Activated CD4-positive, alpha-beta T cell treated with anti-CD3 and anti-CD28 coated beads, Interleukin-2, amount 10 ng/mL, durations not matched to agents 7 days and 5 days (primary cell): ENCODE measurements at places on chromosomes 11 and 22.
A peak's percentile ranks its signal among the peaks of the same experiment; 100 is the strongest.

DNA sequence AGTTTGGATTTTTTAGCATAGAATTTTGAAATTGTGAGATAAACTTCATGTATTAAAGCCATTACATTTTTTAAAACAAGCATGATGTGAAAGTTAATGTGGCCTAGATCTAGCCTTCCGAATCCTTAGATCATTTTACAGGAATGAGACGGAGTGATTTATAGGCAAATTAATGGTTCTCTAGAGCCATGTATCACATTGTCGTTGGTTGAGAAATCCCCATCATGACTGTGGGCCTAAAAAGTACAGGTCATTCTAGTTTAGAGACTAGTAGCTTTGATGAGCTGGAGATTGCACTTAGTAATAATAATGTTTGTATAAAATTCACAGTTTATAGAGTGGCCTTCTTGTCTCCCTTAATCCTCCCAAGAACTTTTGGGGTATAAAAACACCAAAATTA lies 7.1 kb downstream of the EWSR1 start:
- no peak for DNase-seq

GRCh38 chr11:94100253-94100652 lies 28.4 kb upstream of the PANX1 start:
- no peak for DNase-seq

DNA sequence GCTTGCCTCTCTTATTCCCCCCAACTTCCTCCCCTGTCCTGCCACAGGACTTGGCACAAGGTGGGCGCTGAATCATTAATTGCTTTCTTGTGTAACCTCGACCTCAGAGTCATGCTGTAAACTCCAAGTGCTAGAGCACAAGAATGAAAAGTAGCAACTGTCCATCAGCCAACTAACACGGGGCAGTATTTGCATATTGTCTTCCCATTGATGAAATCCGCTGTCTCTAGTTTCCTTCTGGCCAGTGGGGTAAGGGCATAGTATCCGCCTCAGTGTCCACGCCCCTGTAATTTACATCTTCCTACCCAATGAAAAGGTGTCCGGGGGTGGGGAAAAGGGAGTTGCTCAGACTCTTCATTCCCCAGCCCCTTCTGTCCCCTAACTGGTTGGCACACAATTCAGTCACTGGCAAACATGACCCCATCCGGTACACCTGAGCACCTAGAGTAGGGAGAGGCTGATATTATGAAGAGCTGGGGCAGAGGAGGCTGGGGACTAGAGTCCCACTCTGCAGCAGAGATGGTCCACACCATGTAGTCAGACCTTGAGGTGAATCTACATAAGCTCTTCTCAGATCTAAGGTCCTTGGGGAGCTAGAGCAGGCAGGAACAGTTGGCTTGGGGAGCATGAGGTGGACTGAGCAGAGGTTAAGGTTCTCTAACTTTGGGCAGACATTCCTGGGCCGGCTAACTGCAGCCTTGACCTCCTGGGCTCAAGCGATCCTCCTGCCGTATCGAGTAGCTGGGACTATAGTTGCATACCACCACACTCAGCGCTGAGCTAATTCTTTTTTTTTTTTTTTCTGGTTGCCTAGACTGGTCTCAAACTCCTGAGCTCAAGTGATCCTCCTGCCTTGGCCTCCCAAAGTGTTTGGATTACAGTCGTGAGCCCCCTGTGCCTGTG lies 6.8 kb upstream of the GGA1 start:
- no peak for DNase-seq

- no peak for DNase-seq
These were observed 121.5 kb downstream of the COMMD9 start for GRCh38 chr11:36167729-36168128.

GRCh38 chr11:5300251-5300650 lies 1.5 kb downstream of the OR51B4 start:
- DNase-seq, result no peak

- DNase-seq, result no peak
These were observed 120.9 kb upstream of the ZC3H12C start for GRCh38 chr11:109972181-109972715.

- no peak for DNase-seq
These were observed 58.4 kb upstream of the CSNK2A3 start for GRCh38 chr11:11411401-11411985.

DNA sequence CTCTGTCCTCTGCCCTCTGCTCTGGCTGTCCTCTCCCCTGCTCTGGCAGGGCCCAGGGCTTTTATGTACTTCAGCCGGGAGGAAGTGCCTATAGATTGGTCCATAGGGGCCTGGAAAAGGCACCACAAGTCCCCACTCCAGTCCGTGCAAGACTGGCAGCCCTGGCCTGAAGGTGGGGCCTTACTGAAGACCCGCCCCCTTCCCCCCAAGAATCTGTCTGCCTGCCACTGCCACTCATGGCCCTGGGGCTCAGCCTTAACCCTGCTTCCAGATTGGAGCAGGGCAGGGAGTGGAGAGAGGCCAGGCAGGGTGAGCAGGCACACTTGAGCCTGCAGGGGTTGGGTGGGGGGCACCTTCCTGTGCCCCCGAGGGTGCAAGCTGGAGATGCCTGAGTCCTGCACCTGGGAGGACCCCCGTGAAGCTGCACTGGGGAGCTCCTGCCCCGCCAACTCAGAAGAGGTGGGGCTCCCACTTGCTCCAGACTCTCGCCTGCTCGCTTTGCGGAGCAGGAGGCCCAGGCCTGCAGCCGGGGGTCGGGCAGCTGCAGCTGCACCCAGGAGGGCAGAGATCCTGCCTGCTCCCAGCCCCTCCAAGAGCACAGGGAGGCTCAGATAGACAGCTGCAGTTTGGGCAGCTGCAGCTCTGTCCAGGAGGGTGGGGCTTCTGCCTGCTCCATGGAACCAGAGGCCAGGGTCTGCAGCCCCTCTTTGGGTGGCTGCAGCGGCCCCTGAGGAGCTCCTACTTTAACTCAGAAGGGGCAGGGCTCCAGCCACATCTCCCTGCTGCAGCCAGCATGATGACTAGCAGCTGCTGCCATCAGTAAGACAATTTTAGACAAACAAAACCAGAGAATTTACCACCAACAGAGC lies 51.0 kb upstream of the SC5D start:
- DNase-seq, result no peak

- DNase-seq, result no peak
These were observed 55.0 kb upstream of the DEPDC7 start for GRCh38 chr11:32960553-32961164.

GRCh38 chr11:31102316-31102715 lies 267.2 kb downstream of the DCDC1 start:
- no peak for DNase-seq

GRCh38 chr22:27896245-27896644 lies 22.8 kb downstream of the PITPNB start:
- no peak for DNase-seq

DNA sequence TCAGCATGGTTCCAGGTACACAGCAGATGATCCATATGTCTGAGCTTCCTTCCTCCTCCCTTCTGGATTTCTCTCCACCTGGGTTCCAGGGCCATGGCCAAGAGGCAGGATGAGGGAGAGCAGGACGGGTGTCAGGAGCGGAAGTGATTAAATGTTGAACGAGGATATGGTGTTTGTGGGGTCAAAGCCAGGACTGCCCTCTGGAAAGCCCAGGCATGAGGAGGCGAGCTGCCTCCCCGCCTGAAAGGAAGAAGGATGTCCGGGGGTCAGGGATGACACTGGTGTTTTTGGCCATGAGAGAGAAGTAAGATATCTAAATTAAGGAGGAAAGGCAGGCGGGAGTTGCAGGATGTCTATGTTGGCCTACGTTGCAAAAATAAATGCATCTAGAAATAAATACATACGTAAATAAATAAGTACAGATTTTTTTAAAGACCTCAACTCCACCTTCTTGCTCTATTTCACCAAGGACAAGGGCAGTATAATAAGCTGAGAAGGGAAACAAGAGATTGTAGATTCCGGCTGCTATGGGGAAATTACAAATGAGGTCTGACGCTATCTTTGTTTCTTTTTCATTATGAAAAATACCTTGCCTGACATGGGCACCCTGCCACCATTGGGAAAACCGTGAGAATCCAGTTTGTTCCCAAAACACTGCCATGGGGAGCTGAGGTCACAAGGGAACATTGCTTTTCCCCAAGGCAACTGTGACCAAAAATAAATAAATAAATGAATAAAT lies 27.6 kb upstream of the LIPT2 start:
- no peak for DNase-seq

DNA sequence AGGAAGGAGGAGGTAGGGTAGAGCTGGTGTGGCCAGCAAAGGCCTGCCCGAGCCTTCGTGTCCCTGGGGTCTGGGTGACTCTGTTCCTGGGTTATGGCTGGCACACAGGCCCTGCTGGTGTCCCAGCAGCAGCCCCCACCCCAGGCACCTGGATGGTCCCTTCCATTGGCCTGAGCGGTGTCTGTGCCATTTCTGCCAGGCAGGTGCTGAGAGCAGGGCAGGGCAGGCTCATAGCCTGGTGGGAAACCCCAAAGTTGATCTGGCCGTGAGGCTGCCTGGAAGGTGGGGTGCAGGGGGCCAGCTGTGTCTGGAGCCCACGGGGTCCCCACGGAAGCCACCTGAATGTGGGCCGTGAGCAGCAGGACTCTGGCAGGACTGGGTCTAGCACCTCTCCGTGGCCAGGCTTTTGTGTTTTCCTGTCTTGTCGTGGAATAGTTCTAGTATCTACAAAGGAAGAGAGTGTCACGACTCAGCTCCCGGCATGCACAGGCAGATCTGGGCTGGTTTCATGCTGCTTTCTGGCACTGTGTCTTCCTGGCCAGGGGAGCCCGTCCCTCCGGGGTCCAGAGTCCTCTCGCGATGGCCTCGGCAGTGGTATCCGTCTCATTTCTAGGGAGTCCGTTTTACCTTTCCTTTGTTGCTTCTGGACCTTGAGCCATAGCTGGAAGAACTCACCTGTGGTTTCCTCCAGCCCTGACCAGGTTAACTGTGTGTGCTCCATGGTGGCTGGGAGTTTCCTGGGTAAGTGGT lies 83.7 kb downstream of the KCNQ1 start:
- DNase-seq, result no peak

DNA sequence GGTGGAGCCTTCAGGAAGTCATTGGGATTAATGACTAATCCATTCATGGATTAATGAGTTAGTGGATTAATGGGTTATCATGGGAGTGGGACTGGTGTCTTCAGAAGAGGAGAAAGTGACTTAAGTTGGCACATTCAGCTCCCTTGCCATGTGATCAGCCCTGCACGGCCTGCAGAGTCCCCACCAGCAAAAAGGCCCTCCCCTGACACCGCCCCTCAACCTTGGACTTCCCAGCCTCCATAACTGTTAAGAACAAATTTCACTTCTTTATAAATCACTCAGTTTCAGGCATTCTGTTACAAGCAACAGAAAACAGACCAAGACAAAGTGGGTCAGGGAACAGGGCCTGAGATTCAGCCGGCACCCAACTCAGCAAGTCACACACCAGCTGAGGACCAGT lies 85.3 kb downstream of the MICAL3 start:
- DNase-seq, result no peak

DNA sequence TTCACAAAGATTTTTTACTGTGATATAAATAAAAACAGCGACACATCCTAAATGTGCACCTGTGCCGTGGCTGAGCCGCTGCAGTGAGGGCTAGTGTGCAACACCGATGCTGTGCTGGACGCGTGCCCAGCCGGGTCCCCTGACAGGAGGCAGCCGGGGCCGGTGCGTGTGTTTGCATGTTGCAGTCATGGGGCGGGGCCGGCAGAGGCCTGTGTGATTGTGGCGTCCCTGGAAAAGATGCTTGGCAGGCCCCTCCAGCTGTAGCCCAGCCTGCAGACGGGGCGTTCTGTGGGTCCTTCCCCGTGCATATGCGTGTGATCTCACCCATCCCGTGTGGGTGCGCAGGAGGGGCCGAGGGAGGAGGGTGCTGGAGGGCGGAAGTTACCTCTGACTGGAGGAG lies 30.6 kb downstream of the MUC6 start:
- no peak for DNase-seq

- no peak for DNase-seq
These were observed 34.1 kb downstream of the GRK3 start for GRCh38 chr22:25598609-25599008.

- DNase-seq, result no peak
These were observed 1041.0 kb upstream of the CNTN5 start for GRCh38 chr11:97979741-97980140.

DNA sequence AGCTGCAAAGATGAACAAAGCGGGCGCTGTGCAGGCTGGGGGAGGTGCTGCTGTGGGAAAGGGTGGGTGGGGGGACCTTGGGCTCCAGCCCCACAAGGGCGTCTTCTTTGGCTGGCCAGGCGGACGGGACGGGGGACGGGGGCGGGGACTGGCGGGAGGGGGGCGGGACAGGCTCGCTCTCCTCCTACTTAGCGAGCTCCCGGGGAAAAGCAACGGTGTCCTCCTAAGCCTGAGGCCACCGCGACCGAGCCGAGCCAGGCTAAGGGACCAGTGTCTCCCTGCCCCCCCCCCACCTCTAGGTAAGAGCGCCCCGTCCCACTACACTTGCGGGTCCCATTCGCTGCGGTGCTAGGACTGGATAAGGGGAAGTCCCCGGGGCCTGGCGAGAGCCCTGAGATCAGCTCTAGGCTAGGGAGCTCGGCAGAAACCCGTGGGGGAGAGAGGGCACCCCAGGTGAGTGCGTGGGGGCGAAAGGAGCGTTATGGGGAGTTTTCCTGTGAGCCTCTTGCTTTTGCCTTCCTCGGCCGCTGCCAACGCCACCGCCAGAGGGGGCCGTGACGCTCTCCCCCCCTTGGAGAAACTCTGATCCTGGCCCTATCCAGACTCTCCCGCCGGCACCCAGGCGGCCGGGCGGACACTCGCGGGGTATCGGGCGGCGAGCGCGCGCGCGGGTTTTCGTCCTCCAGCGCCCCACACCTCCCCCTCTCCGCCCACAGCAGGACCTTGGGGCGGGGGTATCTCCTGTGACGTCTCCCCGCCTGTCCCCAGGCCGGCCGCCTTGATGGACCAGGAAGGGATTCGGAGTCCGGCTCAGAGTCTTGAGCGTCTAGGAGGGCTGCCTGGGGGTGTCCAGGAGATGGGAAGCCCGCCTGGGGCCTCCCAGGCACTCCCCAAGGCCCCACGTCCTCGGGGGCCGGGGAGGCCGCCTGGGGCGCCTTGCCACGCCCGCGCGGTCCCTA lies at the start of gene PHLDB1:
Gene PHLDB1, plus strand, starts transcription at position 215 of the 959 bp plus-strand sequence. CDS start 6,222 bp downstream, outside the sequence.
- peak; percentile 30 for DNase-seq

DNA sequence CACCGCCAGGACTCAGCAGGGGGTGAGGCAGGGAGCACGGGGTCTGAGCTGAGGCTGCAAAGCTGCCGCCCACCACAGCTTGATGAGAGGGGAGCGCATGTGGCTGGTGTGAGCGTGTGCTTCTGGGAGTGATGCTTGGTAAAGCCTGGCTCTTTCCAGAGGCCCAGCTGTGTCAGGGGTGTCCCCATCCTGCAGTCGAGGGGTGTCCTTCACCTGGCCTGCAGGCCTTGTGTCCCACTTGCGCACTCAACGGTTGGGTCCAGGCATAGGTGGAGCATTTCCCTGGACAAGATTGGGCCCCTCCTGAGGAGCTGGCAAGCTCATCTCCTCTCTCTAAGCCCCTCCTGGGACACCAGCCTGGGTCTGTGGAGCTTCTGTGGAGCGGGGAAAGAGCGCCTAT lies 273.9 kb downstream of the TBC1D22A start:
- no peak for DNase-seq
